Endothelial cell (in vitro differentiated cells): ENCODE measurements at places on chromosomes 4 and X.

GRCh38 chr4:53193111-53193510 is 172.8 kb downstream of the SCFD2 start:
- no peak for DNase-seq

GRCh38 chr4:142016031-142016430 is 379.6 kb downstream of the IL15 start:
- DNase-seq, result no peak

DNA sequence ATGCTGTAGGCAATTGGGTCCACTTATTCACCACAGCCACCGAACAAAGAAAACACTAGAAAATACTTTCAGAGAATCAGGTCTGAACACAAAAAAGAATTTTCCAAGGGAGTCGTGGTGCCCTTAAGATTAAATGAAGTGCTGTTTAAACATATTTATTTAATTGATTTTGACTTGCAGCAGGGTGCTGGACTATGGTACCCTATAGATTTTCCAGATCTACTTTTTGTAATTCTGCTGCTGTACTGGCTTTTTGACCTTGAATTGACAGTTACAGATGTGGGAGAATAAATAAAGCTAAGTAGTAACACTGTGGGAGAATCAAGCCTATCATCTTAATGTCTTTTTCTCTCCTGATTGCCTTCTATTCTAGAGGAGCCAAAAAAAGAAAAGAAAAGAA is 735.3 kb upstream of the FTHL17 start:
- no peak for DNase-seq

- DNase-seq, result no peak
Observed at GRCh38 chrX:69318651-69319340, 153.5 kb upstream of the PJA1 start.

DNA sequence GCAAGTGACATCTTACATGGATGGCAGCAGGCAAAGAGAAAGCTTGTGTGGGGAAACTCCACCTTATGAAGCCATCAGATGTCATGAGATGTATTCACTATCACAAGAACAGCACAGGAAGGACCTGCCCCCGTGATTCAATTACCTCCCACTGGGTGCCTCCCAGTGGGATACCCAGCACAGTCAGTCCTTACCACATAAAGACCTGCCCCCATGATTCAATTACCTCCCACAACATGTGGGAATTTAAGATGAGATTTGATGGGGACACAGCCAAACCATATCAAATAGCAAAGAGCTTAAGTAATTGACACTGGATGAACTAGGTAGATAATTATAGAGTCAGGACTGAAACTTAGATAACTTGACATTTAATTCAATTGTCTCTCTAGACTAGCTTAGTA is 85.6 kb downstream of the SLIT2 start:
- DNase-seq, result no peak

DNA sequence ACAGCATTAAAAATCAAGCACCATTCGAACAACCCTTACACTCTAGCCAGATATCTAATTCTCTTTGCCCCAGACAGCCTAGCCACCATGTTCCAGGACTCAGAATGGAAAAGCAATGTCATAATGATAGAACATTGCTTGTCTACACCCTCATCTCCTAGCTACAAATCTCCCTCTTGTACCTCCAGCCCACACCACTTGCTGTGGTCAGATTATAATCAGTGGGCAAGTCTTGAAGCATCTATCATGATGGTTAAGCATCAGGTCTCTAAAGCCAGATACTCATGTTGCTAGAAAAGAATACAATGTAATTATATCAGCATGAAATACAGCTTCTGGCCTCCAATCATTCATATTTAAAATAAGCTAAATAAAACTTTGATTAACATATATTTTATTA is 268.3 kb downstream of the NPFFR2 start:
- no peak for DNase-seq

DNA sequence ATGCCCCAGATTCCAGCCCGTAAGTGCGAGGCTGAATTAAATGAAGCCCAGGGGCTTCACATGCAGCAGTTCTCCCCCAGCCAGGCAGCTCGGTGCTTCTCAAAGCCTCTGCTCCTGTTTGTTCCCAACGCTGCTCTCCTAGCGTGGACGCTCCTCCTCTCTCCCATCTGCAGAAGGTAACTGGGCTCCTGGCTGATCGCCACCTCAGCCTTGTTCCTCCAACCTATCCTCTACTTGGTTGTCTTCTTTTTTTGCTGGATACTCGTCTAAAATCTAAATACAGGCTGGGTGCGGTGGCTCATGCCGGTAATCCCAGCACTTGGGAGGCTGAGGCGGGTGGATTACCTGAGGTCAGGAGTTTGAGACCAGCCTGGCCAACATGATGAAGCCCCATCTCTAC is 70.3 kb downstream of the NSUN7 start:
- no peak for DNase-seq

DNA sequence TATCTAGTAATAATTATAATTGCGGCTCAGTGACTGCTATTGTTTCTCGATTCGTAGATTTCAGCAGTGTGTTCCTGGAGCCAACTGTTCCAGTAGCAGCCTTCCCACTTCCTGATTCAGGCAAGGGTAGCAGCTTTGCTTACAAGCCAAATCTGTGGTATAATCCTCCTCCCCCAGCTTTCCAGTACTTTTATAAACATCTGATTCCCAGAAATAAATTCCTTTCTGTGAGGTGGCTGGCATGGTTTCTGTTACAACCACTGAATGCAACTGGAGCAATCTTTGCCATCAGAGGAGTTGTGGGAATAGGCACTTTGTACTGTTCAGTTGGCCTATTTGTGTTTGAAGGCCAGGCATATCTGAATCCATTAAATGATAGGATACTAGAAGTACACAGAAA is 80.0 kb downstream of the GLRA3 start:
- no peak for DNase-seq

DNA sequence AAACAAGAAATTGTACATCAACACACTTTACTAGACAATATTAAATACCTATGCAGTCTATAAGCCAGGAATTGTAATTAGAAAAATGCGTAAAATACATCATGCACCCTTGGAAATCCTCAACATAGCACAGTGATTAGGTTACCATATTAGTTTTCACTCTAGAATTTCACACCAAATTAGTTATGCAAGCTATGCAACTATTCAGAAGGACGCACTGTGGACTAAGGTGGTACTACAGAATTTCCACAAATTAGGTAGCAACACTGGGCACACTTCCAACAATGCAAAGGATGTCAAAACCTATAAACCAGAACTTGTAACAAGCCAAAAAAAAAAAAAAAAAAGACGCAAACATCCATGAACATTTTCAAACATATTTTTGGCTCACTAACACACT is 71.1 kb upstream of the ZCCHC13 start:
- no peak for DNase-seq

DNA sequence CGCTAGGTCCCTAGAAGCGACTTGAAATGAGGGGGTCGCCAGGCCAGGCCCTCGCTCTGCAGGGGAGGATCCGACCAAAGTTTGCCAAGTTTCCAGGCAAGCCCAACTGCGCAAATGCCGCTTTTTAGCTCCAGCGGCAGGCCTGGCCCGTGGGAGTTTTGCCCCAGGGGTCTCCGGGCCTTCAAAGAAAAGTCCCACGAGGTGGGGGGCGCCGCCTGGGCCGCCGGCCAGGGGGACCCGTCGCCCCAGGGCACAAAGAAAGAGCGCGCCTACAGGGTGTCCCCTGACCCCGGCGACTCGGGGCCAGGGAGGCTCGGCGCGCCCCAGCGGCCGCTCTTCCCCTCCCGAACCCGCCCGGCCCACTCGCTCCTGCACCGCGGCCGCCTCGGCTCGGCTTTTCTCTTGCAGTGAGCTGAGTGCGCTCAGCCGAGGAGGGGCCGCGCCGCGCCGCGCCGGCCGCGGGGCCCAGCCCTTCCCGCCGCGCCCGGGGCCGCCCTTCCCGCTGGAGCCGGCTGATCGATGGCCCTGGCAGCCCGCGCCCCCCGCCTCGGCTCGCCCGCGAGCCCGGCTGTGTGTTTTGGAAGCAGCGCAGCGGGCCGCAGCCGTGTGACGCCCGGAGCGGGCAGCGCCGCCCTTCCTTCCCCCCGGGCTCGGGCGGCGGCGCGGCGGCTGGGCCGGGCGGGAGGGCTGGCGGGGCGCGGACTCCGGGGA is 754 bp upstream of the KLF3 start:
- peak; percentile 74 for DNase-seq

- no peak for DNase-seq
Observed at GRCh38 chr4:60223208-60223923, 976.8 kb upstream of the ADGRL3 start.

DNA sequence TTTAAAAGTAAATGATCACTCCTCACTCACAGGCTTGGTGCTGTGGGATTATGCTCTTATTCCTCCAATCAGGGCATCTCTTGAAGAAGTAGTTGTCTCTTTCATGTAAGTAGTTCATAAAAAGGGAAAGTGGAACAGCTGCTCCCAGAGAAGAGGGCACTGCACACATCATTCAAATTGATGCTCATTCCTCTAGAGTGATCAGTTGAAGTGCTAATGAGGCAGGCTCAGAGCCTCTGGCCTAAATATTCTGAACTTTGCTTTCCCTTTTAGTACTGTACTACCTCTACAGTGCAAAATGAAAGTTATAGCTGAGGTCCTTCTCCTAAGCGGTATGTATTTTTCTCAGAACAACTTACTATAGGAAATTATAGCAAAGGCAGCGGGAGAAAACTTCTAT is 1453.1 kb downstream of the ARAP2 start:
- no peak for DNase-seq

DNA sequence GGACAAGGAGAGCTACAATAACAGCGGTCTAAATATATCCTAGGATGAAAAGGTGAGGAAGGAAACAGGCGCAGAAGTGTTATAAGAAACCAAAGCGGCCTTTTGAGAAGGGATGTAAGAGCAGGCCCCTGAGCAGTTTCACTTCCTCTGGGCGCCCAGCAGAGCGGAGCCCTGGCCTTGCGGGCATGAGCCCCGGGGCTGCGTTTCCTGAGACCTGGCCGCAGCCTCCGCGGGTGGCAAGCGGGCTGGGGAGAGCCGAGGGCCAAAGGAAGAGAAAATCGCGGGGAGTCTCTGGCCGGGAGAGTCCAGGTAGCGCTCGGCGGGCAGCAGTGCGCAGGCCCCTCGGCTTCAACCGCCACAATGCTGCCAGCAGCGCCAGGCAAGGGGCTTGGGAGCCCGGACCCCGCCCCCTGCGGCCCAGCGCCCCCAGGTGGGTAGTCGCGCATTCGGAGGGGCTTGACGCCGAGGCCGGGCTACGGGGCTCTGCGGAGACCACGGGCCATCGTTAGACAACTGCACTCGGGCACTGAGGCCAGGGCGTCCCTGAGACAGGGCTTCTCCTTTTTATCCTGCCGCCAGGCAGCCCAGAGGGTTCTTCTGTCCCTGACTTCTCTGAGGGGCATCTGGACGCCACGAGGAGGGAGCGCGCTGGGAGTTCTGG is at the start of gene BANK1:
TSS of gene BANK1 (plus strand) at position 210 of the 661 bp plus-strand sequence. CDS start at position 361, 151 bp downstream.
- peak; percentile 89 for DNase-seq

- no peak for DNase-seq
Observed at GRCh38 chr4:104976262-104976661, 170.4 kb upstream of the TET2 start.

GRCh38 chr4:8127051-8127826 is 31.4 kb downstream of the ABLIM2 start:
- no peak for DNase-seq

DNA sequence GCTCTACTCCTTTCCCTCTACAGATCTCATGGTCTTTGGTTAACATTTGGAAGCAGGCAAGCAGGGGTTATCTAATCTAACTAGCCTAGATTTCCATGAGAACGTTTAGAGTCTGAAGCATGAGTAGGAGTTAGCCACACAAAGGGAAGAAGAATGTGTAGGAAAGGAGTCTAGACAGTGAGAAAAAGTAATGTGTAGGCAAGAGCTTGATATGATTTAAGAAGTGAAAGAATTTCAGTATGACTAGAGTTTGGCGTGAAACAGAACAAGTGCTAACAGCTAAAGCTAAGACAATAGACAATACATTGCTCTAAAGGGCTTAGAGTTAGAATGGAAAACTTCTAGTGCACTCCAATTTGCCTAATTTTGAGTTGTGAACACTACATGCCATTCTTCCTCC is 10.8 kb downstream of the CXCL8 start:
- no peak for DNase-seq

- no peak for DNase-seq
Observed at GRCh38 chr4:4269331-4269731, 20.6 kb downstream of the LYAR start.

DNA sequence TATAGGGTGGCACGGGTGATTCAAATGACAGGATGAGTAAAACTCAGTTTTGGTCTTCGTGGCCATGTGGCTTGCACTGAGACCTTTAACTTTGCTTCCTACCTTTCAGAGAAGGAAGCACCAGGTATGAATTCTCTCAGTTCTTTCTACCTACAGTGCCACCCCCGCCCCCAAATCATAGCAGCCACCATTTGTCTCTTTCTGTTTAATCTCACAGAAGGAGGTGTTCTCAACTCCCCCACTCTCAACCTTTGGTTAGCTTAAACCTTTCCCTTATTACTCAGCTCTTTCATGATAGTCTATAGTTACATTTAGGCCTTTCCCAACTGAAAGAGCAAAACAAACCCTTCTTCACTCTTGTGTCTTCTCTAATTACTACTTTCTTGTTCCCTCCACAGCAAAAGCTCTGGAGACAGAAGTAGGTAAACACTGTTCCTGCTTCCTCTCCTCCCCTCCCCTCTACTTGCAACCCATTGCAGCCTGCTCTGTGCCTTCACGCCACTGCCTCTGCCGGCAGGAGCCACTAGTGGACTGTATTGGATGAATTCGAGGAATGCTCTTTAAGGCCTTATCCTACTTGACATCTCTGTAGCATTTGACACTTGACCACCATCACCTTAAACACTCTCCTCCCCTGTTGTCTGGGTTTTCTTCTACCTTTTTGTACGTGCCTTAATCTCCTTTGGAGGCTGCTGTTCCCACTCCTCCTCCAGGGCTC is 123.7 kb downstream of the AFF1 start:
- DNase-seq, result peak; percentile 28

- DNase-seq, result no peak
Observed at GRCh38 chr4:24741910-24742309, 53.5 kb upstream of the SOD3 start.

GRCh38 chr4:16729336-16729735 is 169.1 kb downstream of the LDB2 start:
- DNase-seq, result no peak

- no peak for DNase-seq
Observed at GRCh38 chr4:64497491-64497890, 88.2 kb upstream of the TECRL start.

DNA sequence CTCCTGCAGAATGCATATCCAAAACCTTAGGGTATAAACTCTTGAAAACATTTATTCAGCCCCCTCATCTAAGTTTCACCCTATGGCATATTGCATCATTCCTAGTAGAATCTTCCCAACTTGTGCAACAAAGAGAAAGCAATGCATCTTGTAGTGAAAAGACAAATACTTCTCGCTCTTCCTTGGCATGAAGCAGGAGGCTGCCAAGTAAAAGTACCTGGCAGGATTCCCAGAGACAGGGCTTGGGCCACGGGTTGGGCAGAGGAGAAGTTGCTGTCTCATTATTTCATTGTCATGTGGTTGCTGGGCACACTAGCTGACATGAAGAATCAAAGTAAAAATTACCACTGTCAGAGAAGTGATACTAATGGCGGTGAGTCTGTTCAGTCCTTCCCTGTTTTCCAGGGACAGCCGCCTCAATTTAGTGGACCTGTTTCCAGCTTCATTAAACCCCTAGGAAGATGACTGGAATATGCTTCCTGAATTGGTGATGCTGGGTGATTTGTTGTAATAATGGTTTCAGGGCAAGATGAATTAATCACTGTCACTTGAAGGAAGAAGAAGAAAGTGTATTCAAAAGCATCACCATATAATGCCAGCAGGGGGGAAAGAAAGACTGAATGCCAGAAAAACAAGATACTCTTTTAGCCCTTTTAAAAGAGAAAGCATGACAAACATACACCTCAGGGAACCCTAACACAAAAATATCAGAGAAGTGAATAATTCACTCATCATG is 380.5 kb upstream of the IGFBP7 start:
- DNase-seq, result no peak

GRCh38 chr4:154307451-154307850 is 184.1 kb downstream of the DCHS2 start:
- no peak for DNase-seq

GRCh38 chr4:26085551-26085950 is 171.5 kb downstream of the SMIM20 start:
- DNase-seq, result no peak
